ENCODE measurements at places on chromosomes 1 and 21.

DNA sequence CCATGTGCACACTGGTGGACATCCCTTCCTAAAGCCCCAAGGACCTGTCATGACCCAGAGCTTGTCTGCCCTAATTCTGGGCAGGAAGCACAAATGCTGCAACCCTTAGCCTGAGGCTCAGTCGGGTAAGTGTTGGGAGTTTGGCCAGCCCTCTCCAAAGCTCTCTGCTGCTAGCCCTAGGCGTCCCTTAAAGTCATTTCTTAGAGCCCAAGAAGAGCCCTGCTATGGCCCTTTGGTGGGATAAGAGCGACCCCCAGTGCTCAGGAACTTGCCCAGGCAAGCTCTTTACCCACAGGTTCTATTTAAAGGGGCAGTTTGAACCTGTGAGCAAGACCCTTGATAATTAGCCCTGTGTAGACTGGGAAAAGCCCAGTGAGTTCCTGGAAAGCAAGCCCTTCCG lies 356.8 kb downstream of the RRAGC start:
- no peak for DNase-seq

DNA sequence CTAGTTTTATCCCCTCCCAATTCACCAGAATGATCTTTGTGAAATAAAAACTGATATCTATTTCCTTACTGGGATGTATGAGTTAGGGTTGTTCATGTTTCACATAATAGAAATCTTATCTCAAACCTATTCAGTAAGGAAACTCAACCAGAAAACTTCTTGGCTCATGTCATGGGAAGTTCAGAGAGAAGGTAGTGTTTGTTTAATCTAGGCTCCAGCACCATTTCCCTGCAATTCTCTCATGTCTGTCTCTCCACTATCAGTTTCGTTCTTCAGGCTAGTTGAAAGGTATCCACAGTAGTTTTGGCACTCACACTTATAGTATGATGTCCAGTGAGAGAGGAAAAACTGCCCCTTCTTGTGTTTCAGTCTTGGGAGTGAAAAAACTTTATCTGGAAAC lies 34.6 kb upstream of the UHMK1 start:
- DNase-seq, result no peak

DNA sequence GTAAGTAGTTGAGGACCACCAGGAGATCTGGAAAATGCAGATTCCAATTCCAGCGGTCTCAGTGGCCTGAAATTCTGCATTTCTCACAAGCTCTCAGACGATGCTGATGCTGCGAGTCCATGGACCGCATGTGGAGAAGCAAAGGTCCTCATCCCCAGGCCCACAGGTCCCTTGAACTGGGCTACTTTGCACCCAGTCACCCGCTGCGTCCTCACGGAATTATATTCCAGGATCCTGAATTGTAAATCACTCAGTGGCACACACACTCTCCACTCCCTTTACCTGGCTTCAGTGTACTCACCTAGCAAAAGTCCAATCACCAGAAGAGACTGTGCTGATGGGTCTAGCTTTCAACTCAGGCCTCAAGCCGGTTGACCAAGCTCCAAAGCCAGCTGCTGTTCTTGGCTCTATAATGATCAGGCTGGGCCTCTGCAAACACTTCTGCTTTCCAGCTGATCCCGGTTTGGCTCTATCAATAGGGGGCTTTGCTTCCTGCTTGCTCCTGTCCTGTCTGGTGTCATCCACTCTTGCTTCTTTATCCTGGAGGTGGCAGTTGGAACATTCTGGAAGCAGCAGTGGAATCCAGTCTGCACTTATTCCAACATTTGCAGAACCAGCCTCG lies 904 bp upstream of the RPL22 start:
- no peak for DNase-seq

- DNase-seq, result no peak
Observed at GRCh38 chr1:58401991-58402390, 144.5 kb downstream of the OMA1 start.

DNA sequence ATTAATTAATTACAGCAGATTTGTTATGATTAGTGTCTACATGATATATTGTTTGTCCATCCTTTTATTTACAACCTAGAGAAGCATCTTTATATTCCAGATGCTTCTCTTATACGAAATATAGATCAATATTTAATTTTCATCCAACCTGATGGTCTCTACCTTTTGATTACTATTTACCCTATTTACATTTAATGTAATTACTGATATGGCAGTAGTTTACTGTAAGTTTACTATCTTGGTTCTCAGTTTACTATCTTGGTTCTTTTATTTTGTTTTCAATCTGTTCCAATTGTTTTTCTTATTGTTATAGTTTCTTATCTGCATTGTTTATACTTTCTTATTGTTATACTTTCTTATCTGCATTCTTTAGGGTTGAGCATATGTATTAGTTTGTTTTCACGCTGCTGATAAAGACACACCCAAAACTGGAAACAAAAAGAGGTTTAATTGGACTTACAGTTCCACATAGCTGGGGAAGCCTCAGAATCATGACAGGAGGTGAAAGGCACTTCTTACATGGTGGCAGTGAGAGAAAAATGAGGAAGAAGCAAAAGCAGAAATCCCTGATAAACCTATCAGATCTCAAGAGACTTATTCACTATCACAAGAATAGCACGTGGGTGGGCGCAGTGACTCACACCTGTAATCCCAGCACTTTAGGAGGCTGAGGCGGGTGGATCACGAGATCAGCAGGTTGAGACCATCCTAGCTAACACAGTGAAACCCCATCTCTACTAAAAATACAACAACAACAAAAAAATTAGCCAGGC lies 28.9 kb downstream of the FAF1 start:
- DNase-seq, result no peak

Measured in NCI-H1436 (cell line).